ENCODE measurements at places on chromosomes 16 and 17.

DNA sequence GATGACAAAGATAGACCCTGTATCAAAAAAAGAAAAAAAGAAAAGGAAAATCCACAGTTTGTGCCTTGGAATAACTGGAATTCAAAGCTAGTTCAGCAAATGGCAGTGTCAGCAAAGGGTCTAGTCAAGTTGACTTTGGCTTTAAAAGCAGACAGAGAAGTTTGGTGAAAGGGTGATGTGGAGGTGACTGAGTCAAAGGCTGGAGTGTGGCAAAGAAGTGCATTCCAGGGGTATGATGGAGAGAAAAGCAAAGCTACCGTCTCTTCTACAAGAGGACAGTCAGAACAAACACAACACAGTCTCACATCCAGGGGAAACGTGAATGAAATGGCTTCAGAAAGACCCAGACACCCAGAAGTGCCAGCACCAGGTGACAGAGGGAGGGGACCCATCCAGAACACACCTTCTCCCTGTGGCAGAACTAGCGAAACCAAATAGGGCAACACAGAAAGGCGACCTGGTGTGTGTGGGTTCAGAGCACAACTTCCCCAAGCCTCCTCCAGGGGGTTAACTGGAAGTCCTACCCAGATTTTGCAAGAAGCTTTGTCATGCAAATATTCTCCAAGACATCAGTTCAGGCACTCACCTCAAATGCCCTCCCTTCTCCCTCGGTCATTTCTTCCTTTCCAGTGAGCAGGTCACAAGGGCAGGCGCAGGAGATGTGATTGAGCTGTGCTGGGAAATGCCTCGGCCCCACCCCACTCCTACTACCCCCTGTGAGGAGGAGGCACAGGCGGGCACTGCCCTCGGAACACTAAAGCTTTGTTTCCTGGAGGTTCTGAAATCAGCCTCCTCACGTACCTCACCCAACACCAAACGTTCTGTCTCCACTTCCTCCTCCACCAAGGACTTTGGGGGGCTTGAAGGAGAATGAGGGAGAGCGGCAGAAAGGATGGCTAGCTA, 481.9 kb downstream of the SOX9 start:
- DNase-seq = no peak

DNA sequence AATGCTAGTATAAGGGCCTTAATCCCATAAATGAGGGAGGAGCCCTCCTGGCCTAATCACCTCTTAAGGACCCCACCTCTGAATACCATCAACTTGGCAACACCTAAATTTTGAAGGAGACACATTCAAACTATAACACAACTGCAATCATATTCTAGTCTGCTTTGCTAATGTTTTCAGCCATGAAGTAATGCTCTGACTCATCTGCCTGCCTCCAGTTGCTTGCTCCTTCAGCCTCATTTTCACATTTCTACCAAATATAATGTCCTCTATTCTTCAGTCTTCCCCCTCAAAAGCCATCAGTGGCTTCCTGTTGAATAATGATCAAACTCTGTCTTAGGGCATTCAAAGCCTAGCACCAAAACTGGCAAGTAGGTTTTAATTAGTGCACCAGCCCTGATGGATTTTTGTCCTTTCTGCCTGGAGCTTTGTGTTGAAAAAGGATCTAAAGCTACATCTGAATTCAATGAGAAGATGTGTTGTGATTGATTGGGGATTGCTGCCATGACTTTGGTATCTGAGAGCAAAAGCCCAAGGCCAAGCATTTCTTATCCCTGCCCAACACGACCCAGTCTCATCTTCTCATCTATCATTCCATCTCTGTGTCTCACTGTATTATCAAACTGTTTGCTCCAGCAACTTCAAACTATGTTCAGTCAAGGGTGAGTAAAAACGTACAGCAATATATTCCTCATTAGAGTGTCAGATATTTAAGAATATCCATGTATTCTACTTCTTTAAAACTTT, 140.8 kb upstream of the ELAC2 start:
- no peak for DNase-seq

DNA sequence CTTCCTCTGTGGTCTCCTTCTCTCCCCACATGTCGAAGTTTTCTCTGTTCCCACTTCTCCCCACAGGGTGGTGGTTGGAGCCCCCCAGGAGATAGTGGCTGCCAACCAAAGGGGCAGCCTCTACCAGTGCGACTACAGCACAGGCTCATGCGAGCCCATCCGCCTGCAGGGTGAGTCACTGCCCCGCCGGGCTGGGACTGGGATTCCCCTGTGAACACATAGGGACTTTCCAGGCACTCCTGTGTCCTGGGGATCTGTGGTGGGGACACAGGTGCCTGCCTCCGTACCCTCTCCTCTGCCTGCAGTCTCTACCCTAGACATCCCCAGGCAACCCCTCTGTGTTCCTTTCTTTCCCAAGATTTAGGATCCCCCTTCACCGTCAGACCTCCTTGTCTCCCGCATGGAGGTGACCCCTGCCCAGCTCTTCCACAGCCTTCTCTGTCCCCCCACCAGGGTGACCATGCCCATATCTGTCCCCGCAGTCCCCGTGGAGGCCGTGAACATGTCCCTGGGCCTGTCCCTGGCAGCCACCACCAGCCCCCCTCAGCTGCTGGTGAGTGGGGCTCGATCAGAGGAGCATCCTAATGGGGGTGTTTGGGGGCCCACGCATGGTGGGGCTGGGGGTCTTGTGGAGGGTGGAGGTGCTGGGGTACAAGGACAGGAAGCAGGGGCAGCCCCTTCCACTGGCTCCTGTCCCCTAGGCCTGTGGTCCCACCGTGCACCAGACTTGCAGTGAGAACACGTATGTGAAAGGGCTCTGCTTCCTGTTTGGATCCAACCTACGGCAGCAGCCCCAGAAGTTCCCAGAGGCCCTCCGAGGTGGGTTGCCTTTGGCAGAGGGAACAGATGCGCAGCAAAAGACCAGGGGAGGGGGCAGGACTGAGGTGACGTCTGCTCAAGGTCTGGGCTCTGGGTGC, 5.8 kb downstream of the ITGAM start:
- DNase-seq = peak; percentile 53

- no peak for DNase-seq
These were observed 13.1 kb upstream of the TRAP1 start for GRCh38 chr16:3730161-3731125.

- no peak for DNase-seq
These were observed 1002.3 kb downstream of the KCNJ18 start for GRCh38 chr17:22694362-22695227.

GRCh38 chr16:23062524-23062923, 86.7 kb downstream of the USP31 start:
- DNase-seq = no peak

- no peak for DNase-seq
These were observed 424.4 kb downstream of the PMP22 start for GRCh38 chr17:14840616-14841231.

DNA sequence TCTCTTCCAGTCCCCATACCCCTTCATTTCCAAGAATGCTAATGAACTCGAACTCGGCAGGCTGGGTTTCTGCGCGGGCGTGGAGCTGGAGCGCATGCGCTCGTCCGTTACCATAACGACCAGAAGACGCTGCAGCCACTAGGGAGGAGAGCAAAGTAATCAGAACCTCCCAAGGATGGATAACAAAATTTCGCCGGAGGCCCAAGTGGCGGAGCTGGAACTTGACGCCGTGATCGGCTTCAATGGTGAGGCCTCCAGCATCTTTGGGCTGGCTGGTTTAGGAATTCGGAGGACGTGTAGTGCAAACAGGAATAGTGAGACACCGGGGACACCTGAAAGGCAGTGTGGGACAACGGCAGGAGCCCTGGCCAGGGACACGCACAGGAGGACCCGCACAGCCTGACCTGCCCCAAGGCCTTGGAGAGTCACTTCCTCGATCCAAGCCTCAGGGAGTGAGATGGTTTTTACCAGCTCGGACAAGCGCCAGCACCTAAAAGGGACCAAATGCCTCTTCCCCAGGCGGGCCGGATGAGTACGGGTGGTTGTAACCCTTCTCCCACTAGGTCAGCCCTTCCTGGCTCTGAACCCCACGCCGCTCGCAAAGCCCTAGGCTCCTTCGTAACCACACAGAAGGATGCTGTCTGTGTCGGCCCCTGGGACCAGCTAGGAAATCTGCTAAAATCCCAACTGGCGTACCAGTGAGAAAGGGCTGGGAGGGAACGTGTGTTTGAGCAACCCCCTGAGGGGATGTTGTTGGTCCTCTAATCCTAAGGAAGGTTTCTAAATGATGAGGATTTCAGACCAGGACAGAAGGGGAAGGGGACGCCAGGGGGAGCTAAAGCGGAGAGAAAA, at the start of gene CFAP52:
CFAP52 (plus strand) TSS at position 122 of the 852 bp plus-strand sequence; CDS start at position 176, 54 bp downstream.
- DNase-seq = peak; percentile 73

GRCh38 chr16:47311738-47312505, 148.9 kb downstream of the ITFG1 start:
- DNase-seq = no peak

DNA sequence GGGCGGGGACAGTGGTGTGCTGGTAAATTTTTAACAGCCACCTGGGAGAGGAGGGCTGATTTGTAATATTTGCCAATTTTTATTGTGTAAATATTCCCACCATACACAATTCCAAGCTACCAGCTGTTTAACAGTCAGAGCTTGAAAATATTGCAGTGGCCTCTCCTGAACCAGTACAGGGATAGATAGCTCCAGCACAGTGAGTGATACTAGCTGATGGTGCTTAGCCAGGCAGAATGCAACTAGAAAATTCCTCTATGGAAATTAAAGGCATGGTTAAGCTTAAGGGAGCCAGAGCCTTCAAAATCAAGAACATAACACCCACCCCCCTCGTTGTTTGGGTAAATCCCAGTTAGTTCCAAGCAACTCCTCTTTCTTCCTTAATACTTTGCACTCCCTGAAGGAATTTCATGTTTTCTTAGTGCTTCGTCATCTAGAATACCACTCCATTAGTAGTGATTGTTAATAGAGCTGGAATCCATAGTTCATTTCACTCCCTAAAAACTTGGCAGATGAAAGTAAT, 96.6 kb downstream of the CYB561 start:
- DNase-seq = no peak

GRCh38 chr16:75922250-75922649, 196.0 kb upstream of the CPHXL start:
- no peak for DNase-seq

- DNase-seq = peak; percentile 81
These were observed 79.3 kb downstream of the VMP1 start for GRCh38 chr17:59786536-59787319.

DNA sequence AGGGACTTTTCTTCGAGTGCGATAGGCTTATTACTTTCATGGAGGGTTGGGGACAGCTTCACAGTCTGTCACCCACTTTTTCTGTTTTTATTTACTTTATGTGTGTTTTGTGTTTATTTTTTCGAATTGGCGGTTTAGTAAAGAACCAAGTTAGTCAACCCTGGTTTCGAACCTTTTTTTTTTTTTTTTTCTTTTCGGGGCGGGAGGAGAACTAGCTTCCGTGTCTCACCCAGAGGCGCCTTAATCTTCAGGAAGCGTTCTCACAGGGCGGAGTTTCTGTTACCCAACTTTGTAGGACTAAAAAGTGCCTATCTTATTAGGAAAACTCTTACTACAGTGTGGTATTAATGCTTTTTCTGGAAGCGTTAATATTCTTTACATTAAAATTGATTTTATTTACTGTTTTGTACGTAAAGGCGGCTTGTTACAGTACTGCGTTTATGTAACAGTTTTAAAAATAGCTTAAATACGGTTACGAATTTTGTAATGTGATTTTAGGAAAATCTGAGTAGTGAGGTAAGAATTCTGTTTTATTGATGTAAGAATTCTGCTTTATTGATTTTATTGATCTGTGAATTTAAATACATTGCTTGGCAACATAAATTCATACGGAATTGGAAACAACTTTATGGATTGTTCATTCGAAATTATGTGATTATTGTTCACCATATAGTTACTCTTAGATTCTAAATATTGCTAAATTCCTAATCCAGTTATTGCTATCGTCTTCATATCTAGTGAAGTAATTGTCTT, 885 bp downstream of the ZNF207 start:
- DNase-seq = peak; percentile 20

- peak; percentile 53 for DNase-seq
These were observed at the start of gene ITGB4 for GRCh38 chr17:75720656-75721462. TSS of gene ITGB4 (plus strand) at chr17:75721459. CDS start at chr17:75724704, 3,245 bp downstream.

GRCh38 chr17:10638151-10638550, 19.0 kb downstream of the MYH3 start:
- no peak for DNase-seq

DNA sequence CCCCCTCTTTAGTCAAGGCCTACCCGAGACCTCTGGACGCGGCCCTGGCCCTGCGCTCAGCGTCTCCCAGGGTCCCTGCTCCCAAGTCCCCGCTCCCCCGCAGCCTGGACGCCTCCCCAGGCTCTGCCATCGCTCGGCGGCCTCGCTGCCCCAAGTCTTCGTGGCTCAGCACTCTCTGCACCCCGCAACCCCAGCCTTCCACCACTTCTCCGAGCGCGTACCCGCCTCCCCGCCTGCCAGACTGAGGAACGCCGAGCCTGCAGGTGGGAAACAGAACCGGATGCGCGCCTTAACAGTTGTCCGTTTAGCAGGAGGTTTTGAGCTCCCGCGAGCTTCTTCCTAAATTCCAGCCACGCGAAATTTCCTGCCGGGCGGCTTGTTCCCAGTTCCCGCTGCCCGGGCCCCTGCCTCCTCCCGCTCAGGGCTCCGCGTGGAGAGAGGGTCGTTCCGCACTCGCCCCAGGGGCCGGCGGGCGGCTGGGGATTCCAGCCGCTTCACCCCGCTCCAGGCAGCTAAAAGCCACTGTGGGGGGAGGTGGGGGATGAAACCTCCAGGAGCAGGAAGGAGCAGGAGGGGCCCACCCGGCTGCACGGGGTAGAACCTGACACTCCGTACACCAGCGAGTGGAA, 87.7 kb downstream of the KCNJ12 start:
- DNase-seq = no peak

GRCh38 chr17:34581446-34582184, 2.2 kb downstream of the TMEM132E start:
- DNase-seq = no peak

DNA sequence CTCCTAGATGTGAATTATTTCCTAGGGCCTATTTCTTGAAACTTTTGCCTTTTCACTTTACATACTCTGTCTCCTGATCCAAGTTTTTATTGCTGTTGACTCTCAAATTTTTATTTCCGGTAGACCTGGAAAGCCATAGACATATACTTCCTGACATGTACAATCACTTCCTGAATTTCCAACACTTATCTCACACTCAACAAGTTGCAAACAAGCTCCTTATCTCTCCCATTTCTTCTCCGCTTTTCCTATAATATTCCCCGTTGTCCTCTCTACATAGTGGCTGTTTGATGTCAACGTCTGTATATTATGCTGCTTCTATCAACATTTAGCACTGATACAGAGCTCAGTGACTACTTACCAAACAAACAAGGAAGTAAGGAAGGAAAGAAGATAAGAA, 59.3 kb downstream of the IKZF3 start:
- DNase-seq = no peak

DNA sequence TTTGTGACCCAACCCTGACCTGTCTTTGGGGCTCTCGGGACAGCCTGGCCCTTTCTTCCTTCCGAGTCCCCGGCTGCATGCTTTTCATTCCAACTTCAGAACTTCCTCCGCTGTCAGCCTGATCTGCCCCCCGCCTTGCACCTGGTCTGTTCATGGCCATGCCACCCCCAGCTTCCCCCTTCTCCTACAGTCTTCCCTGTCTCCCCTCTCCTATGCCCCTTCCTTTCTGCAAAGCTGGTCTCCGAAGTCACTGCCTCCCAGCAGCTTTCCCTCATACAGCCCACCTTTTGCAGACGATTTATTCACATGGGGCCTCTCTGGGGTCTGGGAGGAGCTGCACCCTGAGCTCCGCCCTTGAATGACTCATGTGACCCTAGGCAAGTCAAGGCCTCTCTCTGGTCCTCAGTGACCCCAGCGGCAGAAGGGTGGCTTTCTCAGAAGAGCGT, 47.1 kb upstream of the SDK2 start:
- DNase-seq = no peak

GRCh38 chr16:75244844-75245758, 6.3 kb downstream of the BCAR1 start:
- DNase-seq = no peak
